HEK293T (cell line): ENCODE measurements at places on chromosomes 3 and 15.

DNA sequence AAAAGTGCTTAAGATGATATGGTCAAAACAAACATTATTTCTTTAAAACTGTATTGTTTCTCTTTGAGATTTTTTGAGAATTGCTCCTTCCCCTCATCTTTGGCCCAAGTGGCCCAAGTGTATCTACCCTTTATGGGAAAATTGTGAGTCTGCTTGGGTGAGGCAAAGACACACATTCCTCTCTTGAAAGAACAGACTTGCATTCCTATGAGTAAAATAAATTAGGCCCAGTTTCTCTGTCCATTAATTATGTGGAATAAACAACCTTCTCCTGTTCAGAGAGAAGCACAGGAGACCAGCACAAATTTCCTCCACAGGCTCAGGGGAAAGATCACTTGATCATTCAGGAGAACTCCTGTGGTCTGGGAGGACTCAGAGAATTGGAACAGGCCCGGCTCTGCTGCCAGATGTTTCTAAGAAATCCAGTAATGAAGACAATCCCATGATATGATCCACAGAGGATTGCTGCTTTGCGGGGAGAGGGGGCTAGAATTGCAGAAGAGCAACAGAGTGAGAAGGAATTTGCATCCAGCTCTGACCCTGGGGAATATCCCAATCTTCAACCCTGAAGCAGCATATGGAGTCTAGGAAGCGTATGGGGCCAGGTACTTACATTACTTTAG is 53.8 kb upstream of the BOC start:
- no peak for DNase-seq

GRCh38 chr3:126983653-126984390 is 907 bp downstream of the PLXNA1 start:
- DNase-seq: peak; percentile 38

- DNase-seq: no peak
Observed at GRCh38 chr3:31621314-31621713, 88.6 kb downstream of the STT3B start.

DNA sequence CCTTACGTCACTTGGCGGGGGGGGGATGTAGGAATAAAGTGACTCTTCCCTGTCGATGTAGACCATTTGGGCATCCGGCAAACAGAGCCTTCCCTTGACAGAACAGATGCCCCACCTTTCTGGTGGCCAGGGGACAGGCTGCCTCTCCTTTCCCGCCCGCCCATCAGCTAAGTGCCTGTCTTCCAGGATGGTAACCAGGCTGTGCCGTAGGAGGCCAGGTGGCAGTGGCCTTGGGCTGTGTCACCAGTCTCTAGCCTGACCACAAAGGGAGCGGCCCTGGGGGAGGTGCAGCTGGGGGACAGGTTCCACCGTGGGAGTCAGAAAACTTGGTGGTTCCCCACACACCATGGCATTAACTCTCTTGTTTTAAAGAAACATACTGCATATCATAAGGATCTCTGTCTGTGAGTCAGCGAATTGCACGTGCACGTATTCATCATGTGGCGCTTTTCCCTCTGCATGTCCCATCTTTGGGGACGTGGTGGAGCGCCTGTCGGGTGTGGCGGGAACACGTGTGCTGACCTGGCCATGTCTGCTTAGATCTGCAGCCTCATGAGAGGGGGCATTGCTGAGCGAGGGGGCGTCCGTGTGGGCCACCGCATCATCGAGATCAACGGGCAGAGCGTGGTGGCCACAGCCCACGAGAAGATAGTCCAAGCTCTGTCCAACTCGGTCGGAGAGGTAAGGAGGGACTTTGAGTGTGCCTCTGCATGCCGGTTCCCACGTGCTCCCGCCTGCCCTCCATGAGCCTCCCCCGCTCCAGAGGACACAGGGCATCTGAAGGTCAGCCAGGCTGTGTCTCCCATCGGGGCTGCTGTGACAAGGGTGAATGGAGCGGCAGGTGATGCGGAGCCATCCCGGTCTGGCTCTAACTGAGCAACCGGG is 156.0 kb downstream of the NSMCE3 start:
- no peak for DNase-seq

- DNase-seq: no peak
Observed at GRCh38 chr15:42716125-42716524, 20.8 kb downstream of the CDAN1 start.

DNA sequence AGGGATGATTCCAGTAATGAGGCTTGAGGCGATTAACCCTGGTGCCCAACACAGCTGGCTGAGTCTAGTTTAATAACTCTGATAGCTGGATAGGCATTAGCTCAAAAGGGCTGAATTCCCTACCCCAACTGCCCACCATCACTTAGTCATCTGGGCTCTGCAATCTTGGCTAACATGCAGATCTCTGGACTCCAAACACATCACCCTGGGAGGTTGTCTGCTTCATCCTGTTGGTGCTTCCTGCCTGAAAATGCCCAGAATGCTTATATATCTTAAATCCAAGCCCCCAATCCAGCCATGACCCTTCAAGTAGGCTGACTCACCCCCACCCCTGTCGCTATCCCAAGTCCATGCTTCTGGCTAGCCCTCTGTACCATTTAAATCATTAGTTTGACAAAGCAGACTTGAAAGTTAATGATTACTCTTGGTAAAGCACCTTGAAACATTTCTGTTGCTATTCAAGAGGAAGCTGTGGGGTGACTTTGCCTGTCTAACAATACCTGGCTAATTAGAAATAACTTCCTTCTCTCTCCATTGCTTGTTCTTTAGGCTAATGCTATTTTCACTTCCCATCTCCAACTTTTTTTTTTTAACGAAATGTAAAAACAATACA is 107.0 kb upstream of the RORA start:
- no peak for DNase-seq

- DNase-seq: no peak
Observed at GRCh38 chr3:158103081-158103886, 2.9 kb downstream of the SHOX2 start.

- DNase-seq: no peak
Observed at GRCh38 chr3:194272861-194273742, 78.0 kb downstream of the CPN2 start.

- DNase-seq: peak; percentile 32
Observed at GRCh38 chr15:36501063-36501678, 78.3 kb upstream of the CDIN1 start.

- DNase-seq: no peak
Observed at GRCh38 chr3:10338591-10339353, 17.9 kb upstream of the SEC13 start.

DNA sequence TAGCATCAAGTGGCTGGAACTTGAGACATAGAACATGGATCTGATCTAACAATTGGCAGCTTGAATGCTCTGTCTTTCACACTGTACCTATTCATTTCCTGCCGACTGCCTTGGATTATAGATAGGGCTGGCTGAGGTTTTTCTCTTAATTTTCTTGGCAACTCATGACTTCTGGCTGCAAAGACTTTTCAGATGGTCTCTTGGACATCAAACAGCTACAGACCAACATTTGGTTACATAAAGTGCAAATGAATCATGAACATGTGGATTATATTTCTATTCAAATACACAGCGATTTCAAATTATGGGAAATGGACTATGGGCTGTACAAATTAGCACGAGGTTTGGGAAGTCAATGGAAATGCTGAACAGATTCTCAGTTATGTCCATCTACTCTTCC is 26.2 kb upstream of the IL16 start:
- DNase-seq: no peak

GRCh38 chr15:93417631-93418030 is 328.6 kb upstream of the RGMA start:
- no peak for DNase-seq

GRCh38 chr15:71925145-71925544 is 114.8 kb downstream of the NR2E3 start:
- no peak for DNase-seq

DNA sequence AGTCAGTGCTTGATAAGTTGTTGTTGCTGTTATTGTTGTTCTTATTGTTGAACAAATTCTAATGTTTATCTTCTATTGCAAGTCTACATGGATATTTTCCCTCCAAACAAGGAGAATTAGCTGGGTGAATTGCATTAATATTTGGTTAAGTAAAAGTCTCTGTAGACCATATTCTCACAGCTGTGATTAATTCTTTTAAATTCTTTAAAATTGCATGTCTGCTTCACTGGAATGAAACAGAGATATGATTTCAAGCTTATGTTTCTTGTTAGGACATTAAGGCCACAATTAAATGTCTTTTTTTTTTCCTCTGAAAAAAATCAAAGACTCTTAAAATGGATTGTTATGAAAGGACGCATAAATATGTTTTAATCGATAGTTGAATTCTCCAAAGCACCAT is 153.4 kb downstream of the EBLN2 start:
- DNase-seq: no peak

GRCh38 chr3:158167737-158168557 is 58.1 kb downstream of the RSRC1 start:
- peak; percentile 12 for DNase-seq

- DNase-seq: no peak
Observed at GRCh38 chr15:60259469-60259868, 138.3 kb downstream of the ANXA2 start.

- no peak for DNase-seq
Observed at GRCh38 chr3:134937256-134938028, 142.4 kb downstream of the EPHB1 start.

GRCh38 chr15:66912001-66912400 is 153.4 kb upstream of the SMAD3 start:
- DNase-seq: no peak

DNA sequence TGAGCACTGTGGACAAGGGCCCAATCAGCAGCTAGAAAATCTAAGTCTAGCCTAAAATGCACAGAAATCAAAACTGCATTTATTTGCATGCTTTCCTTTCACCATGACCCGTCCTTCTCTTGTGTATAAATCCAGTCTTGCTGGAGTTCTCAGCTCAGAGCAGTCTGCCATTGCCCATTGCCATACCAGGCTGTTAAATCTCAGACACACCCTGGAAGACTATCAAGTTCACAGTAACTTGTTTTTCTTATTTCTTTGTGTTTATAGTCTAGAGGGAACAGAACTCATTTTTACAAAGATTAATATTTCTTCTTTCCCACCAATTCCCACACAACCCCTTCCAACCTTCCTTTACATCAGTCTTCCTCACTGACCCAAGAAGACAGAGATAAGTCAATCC is 85.9 kb downstream of the COL8A1 start:
- DNase-seq: no peak

GRCh38 chr15:99956022-99956775 is 223.0 kb upstream of the LYSMD4 start:
- DNase-seq: no peak

DNA sequence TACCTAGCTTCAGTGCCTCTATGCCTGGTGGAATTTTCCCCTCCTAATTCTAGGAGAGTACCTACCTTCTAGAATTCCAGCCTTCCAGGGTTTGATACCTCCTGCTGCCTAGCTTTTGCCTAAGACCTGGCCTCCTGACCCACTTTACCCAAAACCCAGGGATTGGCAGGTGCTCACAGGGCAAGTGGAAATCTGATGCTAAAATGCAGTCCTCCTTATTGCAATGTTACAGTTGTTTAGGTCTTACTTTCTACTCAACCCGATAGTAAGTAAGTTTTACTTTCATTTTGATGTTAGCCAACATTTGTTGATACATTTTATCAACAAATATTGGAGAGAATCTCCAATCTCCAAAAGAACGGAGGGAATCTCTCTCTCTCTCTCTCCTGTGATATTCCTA is 275.9 kb downstream of the DOCK3 start:
- no peak for DNase-seq

DNA sequence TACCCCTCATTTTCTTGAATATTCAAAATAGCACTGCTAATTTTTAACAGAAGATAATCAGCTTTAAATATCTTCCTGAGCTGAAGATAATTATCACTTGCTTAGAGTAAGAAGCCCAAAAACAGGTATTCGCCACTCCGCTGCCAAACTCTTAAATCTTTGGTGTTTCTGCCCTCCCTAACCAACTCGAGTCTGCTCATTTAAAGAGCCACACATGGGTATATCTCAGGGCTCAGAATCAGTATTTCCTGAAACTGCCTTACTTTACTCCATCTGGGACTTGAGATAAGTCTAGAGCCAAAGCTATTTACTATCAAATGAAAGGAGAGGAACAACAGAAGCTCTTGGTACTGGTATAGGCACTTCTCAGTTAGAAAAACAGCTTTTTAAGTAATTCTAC is 10.8 kb downstream of the PDCD10 start:
- DNase-seq: no peak

DNA sequence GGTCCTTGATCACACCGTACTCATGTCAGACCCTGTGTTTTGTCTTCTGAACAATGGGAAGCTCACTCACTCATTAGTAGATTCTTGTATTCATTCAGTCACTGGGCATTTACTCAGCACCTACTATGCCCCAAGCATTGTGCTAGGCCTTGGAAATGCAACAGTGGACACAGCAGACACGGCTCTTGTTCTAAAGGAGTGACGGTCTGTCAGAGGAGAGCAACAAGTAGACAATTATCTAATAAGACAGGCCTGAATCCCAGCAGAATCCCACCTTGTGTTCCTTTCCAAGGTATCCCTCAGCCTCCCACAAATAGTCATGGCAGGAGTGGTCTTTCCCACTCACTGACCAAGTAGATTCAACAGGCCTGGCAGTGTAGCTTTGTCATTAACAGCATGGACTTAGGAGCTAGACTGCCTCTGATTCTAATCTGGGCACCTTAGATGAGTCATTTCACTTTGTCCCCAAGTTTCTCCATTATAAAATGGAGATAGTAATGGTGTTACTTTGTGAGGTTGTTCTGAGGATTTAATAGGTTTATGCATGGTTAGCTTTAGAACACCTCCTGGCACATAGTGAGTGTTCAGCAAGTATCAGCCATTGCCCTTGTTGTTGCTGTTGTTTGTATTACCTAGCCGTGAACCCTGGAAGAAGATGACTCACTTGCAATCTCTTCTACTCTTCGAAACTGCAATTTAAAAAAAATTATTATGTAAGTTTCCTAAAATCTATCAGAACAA is 69.1 kb downstream of the SSUH2 start:
- DNase-seq: no peak

- no peak for DNase-seq
Observed at GRCh38 chr15:101667881-101668280, 15.7 kb upstream of the TM2D3 start.

DNA sequence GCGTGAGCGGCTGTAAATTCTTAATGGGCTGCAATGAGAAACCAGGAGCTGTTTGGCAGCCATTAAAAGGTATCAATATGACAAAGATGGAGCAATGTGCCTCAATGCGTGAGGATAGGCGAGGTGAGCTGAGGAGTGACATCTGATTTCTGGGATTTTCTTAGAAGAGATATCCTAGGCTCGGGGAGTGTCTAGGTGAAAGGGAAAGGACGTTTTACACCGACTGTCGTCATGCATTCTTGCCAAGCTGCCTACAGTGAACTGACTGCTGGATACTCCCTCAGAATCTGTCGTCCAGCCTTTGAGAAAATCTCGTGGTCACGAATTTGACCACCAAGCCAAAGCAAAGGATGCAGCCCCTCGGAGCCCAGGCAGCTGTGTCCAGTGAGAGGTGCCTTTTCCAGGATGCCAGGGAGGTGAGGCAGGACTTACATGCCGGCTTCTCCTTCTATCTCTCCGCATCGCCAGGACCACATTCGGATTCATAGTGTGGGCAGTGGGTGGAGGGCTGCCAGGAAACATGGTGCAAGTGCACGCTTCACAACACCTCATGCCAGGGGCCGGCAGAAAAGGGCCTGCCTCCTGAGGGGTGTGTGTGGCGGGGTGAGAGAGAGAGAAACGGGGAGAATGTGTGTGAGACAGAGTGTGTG is 80.3 kb upstream of the ABHD17C start:
- DNase-seq: no peak

- DNase-seq: no peak
Observed at GRCh38 chr3:20608054-20608738, 422.2 kb upstream of the SGO1 start.

- DNase-seq: no peak
Observed at GRCh38 chr15:78417754-78418630, 20.0 kb upstream of the IREB2 start.
